ENCODE measurements at places on chromosomes 1 and 21.

GRCh38 chr21:24259241-24259640 lies 1348.0 kb downstream of the MRPL39 start:
- DNase-seq, result no peak

DNA sequence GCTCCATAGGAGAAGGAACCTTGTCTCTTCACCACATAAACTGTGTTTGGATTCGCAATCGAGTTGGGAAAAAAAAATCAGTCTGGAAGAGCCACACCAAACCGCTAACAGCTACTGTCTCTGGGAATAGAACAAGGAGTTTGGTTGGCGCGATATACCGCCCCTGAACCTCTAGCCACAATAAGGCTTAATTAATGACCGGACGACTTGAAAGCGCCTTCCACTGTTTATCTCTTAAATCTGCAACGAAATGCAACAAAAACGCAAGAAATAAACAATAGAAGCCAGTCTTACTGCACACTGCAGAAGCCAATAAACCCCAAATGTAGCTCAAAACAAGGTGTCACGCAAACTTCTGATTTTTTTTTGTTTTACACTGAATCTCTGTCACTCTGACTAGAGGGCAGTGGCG lies 10.9 kb downstream of the BTBD19 start:
- no peak for DNase-seq

DNA sequence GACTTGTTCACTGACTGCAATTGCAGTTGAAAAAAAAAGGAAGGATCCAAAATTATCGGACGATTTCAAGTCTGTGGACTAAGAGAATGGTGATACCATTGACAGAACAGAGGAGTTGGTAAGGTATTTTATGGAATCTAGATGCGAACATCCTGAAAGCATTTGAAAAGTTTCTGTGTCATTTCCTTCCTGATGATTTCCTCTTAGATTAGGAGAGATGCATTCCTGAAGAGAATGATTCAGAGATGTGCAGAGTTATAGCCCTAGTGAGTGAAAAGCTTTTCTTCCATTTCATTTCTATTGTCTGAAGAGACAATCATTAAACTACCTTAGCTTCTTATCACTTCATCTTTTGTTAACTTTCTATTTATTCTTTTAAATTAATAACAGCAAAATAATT lies 200.0 kb downstream of the KCNK2 start:
- no peak for DNase-seq

DNA sequence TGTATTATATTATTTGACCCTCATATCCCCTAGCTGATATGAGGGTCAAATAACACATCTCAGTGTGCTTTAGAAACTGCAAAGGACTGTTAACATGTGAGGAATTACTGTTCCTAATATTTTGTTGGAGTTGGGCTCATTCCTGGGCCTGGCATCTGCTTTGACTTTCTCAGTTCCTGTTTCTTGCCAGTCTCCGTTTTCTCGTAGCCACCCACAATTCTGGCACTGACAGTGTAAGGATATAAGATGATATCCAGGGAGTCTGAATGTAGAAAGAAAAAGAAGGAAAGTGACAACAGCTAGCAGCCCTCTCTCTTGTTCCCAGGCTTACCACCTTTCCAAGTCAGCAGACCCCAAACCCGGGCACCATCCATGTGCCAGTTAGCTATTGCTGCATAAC lies 54.4 kb upstream of the SCMH1 start:
- DNase-seq, result no peak

DNA sequence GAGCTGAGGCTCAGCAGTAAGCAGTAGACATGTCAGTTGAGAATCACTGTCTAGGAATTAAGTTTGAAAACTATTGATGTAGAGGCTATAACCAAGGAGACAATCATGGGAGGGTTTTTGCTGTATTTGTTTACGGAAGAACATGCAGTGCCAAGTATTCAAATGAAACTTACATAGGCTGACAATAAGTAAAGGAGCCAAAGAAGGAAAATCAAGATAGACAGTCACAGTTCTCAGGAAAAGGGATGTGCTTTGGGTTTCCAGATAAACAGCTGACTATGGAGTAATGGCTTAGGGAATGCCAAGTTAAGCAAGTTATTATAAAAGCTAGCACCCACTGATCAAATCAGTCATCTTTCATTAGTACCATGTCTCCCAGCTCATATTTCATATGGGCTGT lies 21.5 kb downstream of the GNG12 start:
- DNase-seq, result no peak
